CD4-positive, alpha-beta T cell treated with Interferon alpha-2 for 1 hour (primary cell): ENCODE measurements at places on chromosomes 11 and 22.

GRCh38 chr11:125451400-125452124 is 44.5 kb downstream of the FEZ1 start:
- DNase-seq, result no peak

- no peak for DNase-seq
These were observed 913.6 kb downstream of the NTM start for GRCh38 chr11:132284048-132284447.

GRCh38 chr11:61116426-61117167 is 14.3 kb downstream of the CD5 start:
- no peak for DNase-seq

DNA sequence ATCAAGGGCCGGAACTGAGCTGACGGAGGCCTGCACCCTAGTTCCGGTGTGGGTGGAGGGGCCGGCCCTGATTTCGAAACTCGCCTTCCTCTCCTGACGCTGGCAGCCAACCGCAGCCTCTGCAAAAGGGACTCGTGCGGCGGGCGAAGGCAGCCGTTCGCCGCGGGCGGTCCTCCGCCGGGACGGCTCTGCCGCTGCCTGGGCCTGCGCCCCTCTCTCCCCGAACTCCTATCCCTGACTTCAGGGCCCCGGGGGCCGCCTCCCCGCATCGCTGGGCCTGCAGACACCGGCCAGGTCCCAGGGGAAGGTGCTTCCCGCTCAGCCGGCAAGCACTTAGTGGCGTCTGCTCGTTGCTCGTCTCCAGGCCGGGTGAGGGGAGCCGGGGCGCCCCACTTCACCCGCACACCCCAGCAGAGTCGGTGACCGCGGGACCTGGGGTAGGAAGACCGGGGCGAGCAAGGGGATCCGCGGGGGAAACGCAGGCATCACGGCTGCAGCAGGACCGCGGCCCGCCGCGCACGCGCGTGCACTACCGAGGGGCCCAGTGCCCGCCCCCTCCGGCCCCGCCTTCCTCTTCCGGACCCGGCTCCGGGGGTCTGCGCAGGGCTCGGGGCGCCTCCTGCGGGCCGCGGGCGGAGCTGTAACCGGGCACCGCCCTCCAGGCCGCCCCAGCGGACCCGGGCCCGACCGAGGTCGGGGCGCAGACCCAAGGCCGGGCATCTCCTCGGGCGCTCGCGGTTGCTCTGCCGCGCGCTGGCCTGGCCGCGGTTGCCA is 464 bp upstream of the ANKRD13D start:
- peak; percentile 89 for DNase-seq

GRCh38 chr22:24542641-24543040 is 12.3 kb downstream of the GUCD1 start:
- no peak for DNase-seq

DNA sequence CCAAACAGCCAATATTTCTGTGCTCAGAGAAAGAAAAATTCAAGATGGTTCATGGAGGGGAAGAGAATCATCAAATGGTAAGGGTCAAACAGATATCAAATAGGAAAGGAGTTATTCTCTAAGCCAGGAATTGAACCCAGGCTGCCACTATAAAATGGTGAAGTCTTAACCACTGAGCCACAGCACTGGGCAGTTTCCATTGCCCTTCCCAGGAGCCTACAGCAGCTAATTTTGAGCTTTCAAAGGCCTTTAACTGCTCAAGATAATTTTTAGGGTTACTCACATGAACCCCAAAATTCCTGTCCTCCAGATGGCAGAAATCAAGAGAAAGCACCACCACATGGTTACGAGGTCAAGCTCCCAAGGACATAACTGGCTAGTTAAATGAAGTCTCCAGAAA is 176.2 kb downstream of the KIF18A start:
- DNase-seq, result no peak

- no peak for DNase-seq
These were observed 9.1 kb downstream of the SLN start for GRCh38 chr11:107702723-107703122.

- DNase-seq, result no peak
These were observed 287.9 kb downstream of the SWAP70 start for GRCh38 chr11:9951807-9952206.

DNA sequence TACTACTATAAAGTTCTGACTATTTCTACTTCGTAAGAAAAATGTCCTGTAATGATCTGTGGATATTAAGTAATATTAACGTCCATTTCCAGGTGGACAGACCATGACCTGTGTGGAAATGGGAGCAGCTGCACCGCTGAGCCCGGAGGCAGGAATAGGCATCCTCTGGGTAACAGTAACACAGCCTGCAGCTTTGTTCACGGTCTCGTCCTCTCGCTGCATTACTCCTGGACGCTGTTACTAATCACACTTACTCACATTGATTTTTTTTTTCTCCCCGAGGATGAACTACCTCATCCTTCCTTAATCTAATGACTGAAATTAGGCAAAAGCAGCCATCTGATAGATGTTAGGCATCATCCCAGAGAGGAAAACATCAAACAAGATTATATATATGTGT is 345.7 kb upstream of the NARS2 start:
- DNase-seq, result no peak

GRCh38 chr11:14499178-14499559 is 442 bp downstream of the COPB1 start:
- DNase-seq, result peak; percentile 47

GRCh38 chr11:57425565-57426438 is 1.1 kb downstream of the SLC43A3 start:
- DNase-seq, result no peak

DNA sequence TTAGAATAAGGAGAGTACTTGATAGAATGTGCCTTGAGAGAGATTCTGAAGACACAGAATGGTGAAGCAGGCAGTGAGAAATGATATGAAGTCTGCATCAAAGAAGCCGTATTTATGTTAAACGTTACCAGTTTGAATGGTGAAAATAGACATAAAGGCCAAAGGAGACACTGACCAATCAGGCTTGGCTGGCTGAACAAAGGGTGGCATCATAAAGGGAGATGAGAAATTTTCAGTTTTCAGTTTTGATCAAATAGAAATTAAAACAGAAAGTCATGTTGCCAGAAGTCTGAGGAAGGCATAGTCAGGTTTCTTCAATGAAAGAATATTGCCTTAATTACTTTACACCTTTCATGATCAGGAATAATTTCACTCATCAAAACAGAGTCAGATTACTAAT is 6.6 kb downstream of the OR51F1 start:
- DNase-seq, result no peak

- no peak for DNase-seq
These were observed 25.8 kb downstream of the TSKU start for GRCh38 chr11:76808996-76809395.

DNA sequence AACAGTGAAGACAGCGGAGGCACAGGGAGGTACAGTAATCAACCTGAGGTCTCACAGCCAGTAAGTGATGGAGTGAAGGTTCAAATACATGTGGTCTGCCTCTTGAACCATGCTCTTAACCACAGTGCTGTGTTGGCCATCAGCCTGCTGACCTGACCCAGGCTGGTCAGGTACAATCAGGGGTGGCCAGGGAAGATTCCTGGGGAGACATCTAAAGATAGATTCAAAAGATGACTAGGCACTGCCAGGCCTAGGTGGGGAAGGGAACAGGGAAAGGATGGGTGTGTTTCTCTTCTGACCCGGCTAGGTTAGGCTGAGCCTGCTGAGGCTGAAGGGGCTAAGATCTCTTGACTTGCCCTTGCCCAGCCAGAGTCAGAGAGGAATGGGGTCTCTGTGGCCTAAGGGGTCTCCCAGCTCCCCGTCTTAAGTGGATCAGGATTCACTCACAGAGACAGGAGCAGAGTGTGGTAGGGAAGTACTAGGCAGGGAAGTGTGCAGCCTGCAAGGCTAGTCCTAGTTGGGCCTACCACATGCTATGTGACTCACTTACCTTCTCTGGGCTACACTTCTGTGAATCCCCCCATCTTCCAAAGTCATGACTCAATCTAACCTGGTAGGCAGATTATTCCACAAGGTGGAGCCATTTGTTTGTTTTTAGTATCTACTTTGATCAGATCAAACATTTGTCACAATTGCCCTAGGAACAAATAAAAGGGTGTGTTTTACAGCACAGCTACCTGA is 10.4 kb upstream of the SREBF2 start:
- DNase-seq, result peak; percentile 85
